Stimulated activated CD4-positive, alpha-beta T cell treated with anti-CD3 and anti-CD28 coated beads, Interleukin-15, amount 100 ng/mL, for 1 hour (primary cell): ENCODE measurements at places on chromosomes 2 and 18.

- no peak for DNase-seq
Observed at GRCh38 chr2:28534817-28535216, 39.0 kb downstream of the PLB1 start.

DNA sequence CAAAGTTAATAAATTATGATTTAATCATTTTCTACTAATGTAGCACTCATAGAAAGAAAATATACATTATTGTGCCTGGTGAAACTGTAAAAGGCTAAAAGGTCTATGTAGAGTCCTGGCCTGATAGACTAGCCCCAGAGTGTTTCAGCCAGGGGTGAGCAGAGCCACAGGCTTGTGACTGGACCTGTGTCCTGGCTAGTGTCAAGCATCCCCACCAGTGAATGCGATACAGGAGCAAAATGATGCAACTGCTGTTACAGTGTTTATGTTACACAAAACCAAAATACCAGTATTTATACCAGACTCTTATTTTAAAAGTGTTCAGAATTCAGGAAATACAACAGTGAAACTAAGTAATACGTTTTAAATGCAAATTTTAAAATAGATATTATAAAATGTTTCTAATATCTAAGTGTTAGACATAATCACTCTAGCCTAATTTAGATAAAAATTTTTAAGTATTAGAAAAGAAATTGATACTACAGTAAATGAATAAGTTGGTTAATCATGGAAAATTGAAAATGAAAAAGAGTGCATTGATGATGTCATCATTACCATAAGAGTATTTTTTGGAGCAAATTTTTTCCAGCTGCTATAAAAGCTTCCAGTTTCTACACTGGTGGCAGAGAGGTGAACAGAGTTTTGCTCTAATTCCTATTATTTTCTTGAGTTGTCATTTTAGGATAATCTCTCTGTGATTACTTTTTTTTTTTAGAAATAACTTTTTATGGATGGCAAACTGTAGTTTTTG lies 6.2 kb upstream of the TSPYL6 start:
- no peak for DNase-seq

GRCh38 chr2:184444217-184444616 lies 154.1 kb upstream of the ZNF804A start:
- DNase-seq, result no peak

DNA sequence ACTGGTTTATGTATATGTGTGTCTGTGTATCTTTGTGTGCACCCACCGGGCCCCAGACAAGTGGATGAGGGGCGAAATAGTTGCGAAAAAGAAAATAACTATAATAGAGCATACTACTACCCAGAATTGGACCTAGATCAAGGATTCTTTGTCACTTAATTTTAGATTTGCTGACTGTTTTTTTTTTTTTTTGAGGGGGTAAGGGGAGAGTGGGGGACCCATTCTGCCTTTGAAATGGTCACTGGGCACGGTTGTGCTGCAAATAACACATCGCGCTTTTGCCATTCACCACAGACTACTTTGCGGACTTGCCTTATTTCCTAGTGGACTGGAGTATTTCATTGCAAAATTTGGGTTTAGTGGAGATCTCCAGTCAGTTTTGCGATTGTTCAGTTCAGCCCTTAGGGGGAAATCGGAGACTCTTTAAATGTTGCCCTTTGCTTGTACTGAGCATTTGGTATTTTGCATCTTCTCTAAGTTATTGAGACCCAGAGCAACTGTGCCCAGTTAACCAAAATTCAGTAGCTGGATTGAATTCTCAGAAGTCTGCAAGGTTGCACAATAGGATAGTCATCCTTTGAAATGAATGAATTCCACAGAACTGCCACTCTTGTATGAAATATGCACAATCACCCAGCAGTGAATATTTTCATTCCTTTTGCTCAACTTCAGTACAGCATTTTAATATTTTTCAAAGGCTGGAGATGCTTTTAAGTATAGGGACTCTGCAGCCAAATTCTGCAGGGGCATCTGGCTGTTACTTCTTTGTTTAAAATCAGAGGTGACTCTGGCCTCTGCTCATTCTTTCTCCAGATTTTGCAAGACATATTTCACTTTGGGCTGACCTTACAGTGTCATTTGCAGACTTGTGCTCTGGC lies 2.9 kb downstream of the TRIB2 start:
- DNase-seq, result no peak

DNA sequence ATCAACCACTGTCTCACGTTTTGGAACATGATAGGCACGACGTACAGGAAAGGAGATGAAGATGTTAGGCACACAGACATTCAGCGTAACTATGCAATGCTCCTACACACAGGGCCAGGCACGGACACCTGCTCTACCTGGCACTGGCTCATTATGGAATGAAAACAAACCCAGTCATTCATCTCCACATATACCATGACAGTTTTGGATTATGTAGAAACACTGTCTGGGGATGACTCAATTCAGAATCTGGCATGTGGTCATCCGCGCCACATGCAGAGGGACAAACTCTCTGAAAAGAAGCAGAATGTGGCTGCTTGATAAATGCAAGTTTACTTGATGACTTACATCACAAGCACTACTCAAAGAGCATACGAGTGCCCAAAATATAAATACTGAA lies 29.5 kb upstream of the NFU1 start:
- no peak for DNase-seq

- no peak for DNase-seq
Observed at GRCh38 chr2:160015746-160016145, 46.7 kb downstream of the PLA2R1 start.

DNA sequence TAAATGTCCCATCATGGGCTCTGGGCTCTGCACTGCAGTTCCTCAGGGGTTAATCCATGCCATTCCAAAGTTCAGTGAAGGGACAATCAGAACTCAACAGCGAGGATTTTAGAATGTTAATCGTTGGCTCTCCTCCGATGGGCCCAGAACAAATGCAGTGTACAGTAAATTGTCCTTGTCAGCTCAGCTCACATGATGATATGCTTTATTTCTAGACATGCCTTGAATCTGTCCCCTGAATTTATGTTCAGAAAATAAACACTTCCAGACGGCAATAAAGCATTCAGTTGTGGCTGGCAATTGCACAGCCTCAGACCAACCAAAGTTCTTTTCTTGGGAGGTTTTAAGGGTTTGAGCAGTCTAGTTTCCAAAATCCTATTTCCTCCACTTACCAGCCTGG lies 981.2 kb downstream of the BCL11A start:
- no peak for DNase-seq

GRCh38 chr2:216635701-216636550 lies 2.7 kb downstream of the IGFBP2 start:
- no peak for DNase-seq

DNA sequence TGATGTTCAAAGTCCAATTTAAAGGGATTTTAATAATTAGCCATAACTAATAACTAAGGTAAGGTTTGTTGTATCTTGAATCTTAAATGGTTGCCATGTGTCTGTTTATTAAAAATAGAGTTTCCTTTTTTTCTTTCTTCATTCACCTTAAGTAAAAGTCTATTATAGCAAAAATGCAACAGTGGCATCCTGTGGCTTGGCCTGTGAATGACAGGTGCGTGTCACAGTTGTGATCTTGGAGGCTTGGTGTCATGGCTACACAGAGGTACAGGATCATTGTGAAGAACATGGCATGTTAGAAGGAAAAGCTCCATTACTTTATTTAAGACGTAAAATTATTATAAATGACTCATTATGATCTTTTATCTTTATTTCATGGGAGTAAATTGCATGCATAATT lies 246.1 kb downstream of the BCL2 start:
- no peak for DNase-seq

GRCh38 chr2:36444216-36444936 lies 88.8 kb downstream of the CRIM1 start:
- no peak for DNase-seq

GRCh38 chr2:197146995-197147394 lies 163.6 kb downstream of the ANKRD44 start:
- no peak for DNase-seq

DNA sequence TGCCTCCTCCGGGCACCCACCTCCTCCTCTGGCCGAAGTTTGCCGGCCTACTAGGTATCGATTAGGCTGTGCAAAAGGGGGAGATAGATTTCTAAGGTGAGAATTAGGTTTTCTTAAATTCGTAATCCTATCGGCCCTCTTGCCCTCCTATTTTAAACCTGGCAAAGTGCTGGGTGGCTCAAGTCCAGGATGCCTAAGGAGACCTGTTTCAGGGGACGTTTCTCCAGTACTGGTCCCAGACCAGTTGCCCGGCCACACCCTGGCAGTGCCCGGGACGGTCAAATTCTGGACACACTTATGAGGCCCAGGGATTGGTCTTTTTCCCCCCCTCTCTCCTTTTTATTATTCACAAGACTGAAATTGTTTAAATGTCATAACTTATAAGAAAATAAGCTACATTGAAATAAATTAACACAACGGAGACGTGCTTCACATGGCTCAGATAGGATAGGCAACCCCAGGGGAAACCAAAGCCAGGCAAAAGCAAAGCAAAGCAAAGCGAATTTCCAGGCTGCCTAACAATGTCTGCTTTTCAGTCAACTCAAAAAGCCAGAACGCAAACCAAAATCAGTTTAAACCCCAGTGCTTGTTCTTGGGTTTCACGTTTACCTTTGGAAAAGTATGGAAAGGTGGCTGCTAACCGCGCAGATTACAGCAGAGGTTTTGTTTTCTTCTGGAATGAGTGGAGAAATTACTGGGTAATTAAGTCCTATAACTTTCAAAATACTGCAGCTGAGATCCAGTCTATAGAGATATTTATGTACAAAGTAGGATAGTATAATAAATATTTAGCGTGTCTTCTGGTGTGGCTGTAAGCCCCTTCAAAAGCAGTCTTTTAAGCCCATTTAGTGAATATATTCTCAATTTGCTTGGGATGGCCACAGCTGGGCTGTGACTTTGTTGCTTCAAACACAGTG lies 3.0 kb downstream of the GBX2 start:
- no peak for DNase-seq

GRCh38 chr2:169010633-169011460 lies 20.3 kb downstream of the ABCB11 start:
- no peak for DNase-seq

GRCh38 chr2:27091746-27092695 lies 5.4 kb downstream of the KHK start:
- DNase-seq, result no peak

DNA sequence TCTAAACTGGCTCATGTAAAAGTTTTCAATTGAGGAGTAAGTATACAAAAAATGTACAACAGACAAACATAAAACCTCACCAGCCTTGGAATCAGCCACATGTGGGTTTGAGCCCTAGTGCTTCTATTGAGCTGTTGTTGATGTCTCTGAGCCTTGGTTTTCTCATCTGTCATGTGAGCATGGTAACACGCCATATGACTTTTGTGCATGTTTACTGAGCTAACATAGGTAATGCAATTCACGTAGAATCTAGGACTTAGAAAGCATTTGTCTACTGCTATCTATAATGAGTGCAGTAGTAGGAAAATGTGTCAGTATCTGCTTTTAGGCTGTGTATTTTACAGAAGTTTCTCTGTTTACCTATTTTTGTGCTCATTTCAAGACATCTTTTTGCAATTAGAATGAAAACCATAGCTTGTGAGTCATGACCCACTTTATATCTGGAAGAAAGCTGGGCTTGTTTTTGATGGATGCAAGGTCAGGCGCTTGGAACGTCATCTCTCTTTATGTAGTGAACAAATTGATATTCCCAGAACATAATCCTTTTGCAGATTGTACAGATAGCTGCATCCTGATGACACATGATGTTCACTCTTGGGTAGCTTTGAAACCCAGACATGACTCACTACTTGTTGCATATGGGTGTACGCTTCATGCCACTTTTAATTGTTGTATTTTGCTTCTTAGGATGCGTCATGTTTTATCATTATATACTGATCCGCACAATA lies 94.3 kb downstream of the RNF144A start:
- DNase-seq, result no peak

DNA sequence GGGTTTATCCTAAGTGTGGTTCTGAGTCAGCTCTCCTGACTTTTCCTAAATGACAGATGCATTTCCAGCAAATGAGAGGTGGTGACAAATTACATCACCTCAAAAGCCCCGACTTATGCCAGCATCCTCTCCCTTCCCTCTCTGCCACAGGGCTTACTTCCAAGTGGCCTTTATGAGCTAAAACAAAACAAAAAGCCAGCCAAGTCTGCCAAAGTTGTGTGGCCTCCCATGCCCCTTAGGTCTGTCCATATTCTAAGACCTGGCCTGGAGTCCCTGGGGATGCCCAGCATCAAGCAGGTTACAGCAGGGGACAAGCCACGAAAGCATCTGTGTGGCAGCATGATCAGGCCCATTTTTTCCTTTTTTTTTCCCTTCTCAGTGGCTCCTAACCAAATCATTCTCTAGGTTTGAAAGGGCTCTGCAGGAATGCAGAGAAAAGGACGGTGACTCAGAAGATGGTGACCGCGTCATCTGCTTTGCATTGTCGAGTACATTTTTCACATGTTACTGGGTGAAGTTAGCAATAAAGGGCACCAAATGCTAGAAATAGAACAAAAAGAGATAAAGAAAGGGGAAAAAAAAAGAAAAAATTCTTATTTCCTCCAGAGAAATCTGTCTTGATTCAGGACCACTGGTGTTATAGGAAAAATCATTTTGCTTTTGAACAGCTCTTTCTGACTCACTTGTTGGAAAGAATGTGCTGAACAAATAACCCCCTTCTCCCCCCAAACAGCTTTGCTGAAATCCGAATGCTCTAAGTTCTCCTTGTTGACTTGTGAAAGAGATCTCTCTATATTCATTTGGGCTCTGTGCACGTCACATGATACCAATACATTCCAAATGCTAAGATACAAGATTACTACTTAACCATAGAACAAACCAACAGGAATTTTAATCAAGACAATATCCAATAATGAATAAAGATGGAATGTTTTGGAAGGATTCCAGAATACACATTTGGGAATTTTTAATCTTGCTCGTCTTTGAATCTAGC lies 178.7 kb downstream of the EN1 start:
- DNase-seq, result no peak

DNA sequence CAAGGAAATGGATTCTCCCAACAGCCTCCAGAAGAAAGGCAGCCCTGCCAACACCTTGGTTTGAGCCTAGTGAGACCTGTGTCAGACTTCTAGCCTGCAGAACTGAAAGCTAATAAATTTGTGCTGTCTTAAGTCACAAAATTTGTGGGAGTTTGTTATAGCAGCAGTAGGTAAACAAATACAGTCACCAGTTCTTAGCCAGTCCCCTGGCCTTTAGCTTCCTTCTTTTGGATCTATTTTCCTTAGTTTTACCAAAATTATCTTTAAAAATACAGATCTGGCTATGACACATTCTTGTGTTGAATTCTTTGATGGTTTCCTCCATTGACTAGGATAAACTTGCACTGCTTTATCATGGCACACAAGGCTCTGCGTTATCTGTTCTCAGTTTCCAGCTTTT lies 697.9 kb upstream of the FANCL start:
- no peak for DNase-seq

GRCh38 chr2:24881623-24882022 lies 38.4 kb downstream of the ADCY3 start:
- no peak for DNase-seq

GRCh38 chr2:57536535-57537231 lies 509.9 kb upstream of the VRK2 start:
- DNase-seq, result no peak

- peak; percentile 15 for DNase-seq
Observed at GRCh38 chr2:61538920-61539520, 864 bp upstream of the XPO1 start.

- DNase-seq, result no peak
Observed at GRCh38 chr2:200943527-200944105, 19.8 kb downstream of the ORC2 start.
